ENCODE measurements at places on chromosomes 6 and 20.
A peak's percentile ranks its signal among the peaks of the same experiment; 100 is the strongest.

- DNase-seq: no peak
Observed at GRCh38 chr6:83556871-83557270, 44.5 kb downstream of the PRSS35 start.

DNA sequence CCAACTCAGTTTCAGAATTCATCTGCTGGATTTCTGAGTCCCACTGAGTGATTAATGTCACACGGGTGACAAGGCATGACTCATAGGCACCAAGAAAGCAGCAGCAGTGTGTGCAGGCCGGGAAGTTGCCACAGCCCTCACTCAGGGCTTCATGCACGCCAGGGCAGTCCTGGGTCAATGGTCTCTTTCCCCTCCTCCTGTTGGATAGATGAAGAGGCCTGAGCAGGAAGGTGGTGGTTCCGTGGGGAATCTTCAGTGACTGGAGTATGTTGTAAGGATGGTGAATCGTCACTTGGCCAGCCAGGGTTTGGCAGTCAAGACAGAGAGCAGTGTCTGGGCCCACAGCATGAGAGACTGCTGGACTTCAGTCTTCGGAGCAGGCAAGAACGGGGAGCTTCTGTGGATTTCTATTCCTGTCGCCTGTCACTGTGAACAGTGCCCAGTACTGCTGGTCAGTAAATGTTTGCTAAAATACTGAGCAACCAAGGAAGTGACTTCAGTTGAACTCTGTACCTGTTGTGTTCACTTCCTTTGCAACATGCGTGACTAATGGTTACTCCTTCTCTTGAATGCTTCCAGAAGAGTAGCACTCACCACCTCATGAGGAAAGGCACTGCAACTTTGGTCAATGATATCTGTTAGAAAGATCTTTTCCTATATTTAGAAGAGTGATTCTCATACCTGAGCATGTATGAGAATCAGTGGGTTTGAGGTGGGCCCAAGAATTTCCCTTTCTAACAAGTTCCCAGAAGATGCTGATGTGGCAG is 62.0 kb upstream of the CD93 start:
- DNase-seq: peak; percentile 73

GRCh38 chr6:50816115-50816675 is 2.5 kb upstream of the TFAP2B start:
- peak; percentile 70 for DNase-seq

- no peak for DNase-seq
Observed at GRCh38 chr6:40627316-40627715, 40.2 kb upstream of the LRFN2 start.

GRCh38 chr6:168890981-168891365 is 362.7 kb downstream of the THBS2 start:
- DNase-seq: no peak

GRCh38 chr6:79548304-79548703 is 11.1 kb upstream of the LCA5 start:
- no peak for DNase-seq

GRCh38 chr6:166004471-166004870 is 163.2 kb downstream of the TBXT start:
- DNase-seq: no peak

DNA sequence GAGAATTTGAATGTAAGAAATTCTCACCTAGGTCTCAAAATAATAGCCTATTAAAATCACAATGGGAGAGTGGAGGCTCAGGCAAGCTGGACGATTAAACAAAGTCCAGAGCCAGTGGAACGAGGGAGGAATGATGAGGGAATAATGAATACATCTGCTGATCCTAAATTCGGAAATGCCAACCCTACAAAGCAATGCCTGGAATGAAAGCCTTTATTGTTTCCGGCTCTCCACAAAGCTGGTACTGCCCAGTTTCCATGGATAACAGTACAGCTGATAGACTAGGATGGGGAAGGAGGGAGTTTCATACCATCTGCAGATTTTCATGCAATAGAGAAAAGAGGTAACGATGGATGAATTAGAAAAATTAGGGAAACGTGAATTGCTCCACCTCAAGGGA is 356.1 kb downstream of the CBLN4 start:
- no peak for DNase-seq

GRCh38 chr20:52959125-52959524 is 13.0 kb upstream of the TSHZ2 start:
- no peak for DNase-seq
